ENCODE measurements at places on chromosomes 3 and 15.

DNA sequence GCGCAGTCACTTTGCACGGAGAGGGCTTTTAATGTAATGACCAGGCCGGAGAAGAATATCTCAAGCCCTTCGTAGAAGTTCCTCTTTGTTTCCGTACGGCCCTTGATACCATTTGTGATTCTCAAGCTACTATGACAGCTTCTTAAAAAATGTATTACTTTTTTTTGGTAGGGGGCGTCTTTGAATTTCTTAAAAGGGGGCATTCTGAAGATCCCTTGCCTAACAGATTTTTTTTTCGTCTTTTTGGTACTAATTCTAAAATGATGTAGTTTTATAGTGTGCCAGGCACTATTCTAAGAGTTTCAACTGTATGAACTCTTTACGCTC is 614.0 kb downstream of the MCTP2 start:
- no peak for DNase-seq

- DNase-seq = no peak
Observed at GRCh38 chr15:71202712-71203111, 87.4 kb downstream of the THSD4 start.

GRCh38 chr3:188166441-188166840 is 12.5 kb downstream of the LPP start:
- DNase-seq = no peak

DNA sequence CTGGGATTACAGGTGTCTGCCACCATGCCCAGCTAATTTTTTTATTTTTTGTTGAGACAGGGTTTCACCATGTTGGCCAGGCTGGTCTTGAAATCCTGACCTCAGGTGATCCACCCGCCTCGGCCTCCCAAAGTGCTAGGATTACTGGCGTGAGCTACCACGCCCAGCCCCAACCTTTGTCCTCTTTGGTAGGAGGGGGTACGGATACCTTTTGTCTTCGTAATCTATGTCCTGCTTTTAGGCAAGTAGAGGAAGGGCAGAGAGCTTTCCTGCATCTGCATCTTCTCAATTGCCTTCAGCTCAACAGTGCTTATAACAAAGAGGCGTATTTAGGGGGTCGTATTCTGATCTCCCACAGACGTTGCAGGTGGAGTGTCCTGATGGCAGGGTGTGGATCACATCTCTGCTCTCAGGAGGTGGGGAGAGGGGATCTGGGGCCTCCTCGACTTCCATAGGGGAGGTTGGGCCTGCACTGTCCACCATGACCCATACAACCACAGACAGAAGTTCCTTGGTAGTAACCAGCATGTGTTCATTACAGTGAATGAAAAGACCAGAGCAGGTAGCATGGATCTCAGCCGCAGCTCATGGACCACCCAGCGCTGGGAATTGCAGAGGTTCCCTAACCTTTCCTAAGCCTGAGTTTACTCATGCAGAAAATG is 21.4 kb upstream of the KCTD6 start:
- no peak for DNase-seq

DNA sequence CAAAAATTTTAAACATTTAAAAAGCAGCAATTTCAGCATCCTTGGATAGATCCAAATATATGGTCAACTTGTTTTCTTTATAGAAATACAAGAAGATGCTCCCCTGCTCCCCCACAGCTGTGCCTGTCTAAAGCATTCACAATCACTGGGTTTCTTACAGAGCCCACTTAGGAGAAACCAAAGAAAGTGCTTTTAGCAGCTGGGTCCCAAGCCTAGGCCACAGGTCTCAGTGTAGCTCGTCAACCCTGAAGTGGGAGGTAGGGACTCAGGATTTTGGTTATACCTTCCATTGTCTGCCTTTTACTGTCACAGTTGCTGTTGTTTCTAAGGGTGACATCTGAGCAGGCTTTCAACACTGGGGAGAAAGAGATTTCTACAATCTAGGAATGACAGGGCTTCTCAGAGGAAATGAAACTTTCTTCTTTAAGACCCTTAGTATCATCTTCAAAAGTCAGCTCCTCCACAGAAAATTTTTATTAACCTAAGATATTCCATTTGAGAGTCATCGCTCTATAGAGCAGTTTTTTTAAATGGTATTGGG is 199.3 kb upstream of the CMC1 start:
- DNase-seq = no peak

DNA sequence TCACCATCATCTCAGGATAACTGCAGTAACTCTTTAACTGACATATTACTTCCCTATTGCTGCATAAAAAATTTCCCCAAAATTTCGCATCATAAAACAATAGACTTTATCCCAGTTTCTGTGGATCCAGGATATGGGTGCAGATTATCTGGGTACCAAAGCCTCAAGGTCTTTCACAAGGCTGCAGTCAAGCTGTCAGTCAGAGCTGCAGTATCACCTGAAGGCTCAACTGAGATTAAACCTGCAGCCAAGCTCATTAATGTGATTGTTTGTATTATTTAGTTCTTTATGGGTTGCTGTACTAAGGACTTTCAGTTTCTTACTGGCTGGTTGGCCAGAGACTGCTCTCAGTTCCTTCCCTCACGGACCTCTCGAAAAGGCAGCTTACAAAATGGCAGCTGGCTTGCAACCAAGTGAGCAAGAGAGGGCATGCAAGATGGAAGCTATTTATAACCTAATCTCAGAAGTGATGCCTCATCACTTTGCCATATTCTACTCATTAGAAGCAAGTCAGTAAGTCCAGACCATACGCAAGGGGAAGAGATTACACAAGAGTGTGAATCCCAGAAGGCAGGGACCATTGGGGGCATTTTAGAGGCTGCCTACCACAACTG is 54.9 kb downstream of the DCUN1D1 start:
- no peak for DNase-seq

DNA sequence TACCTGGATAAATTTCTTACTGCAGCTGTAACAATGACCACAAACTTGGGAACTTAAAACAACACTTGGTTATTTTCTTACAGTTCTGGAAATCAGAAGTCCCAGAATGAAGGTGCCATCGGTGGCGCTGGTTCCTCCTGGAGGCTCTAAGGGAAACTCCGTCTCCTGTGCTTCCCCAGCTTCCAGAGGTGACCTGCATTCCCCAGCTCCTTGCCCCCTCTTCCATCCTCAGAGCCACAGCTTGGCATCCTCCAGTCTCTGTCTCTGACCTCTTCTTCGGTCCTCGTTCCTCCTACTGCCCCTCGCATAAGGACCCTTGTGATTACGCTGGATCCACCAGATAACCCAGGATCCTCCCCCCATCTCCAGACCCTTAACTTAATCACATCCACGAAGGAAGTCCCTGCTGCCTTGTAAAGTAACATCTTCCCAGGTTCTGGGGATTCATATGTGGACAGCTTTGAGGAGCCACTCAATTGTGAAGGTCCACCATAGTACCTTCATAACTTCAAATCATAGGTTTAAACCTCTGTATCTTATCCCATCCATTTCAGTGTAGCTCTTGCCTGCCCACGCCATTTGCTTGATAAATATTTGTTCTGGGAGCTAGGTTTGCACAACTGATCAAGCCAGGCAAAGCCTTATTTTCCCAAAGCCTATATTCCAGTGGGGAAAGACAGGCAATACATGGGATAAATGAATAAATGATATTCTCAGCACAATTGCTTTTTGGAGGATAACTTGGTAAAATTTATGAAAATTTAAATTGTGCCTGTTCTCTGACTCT is 34.8 kb downstream of the KLF15 start:
- DNase-seq = no peak

All from stimulated activated CD8-positive, alpha-beta memory T cell treated with anti-CD3 and anti-CD28 coated beads, Interleukin-15, amount 100 ng/mL, for 4 hours (primary cell).